ENCODE measurements at places on chromosomes 13 and 19.

DNA sequence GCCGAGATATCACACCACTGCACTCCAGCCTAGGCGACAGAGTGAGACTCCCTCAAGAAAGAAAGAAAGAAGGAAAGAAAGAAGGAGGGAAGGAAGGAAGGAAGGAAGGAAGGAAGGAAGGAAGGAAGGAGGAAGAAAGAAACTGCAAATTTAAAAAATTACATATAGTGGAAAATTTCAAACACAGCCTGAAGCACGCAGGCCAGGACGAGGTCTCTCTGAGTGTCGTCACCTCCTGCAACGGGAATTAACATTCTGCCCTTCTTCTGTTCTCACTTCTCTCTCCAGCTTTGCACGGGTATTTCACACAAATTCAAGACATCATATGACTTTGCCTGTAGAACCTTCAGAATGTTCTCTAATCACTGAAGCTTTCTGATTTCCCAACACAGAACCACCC, 108.2 kb downstream of the GNG7 start:
- DNase-seq, result no peak

- no peak for DNase-seq
Observed at GRCh38 chr19:48443731-48444128, 2.1 kb upstream of the GRWD1 start.

- DNase-seq, result no peak
Observed at GRCh38 chr19:41299755-41300089, 10.2 kb upstream of the CCDC97 start.

DNA sequence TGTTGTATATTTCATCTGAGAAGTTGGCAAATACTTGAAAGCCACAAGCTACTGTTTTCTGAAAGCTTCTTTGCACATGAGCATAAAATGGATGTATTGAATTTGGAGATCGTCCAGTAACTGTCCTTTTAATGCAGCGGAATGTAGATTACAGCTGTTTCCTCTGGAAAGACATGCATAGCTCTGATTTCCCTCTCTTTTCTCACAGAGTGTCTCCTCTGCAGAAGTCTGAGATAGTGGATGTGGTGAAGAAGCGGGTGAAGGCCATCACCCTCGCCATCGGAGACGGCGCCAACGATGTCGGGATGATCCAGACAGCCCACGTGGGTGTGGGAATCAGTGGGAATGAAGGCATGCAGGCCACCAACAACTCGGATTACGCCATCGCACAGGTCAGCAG, 283.0 kb downstream of the SHISA2 start:
- DNase-seq, result no peak

- no peak for DNase-seq
Observed at GRCh38 chr13:105465251-105465650, 1070.2 kb downstream of the EFNB2 start.

DNA sequence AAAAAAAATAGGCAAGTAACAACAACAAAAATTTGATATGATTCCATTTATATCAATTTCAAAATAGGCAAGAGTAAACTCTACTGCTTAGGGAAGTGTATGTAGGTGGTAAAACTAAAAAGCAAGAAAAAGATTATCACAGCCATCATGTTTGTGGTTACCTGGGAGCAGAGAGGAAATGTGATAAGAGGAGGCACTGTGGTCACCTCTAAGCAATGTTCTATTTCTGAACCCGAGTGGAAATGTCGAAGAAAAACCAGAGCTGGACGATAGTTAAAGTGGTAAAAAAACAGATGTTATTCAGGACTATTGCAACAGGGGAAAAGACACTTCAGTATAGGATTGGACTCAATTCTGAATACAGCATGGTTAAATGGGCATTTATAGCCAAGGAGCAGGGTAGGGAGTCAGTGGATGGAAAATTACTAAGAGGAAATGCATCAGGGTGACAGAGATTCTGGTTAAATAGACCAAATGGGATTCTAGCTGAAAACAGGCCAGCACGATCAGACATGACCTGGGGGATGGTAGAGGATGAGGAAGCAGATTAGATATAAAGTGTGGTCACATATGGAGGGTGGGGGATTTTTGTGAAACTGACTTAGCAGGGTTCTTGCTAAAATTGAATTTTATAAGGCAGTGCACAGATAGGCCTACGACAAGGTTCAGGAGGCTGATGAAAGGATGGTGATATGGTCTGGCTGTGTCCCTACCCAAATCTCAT, 6.0 kb upstream of the TEX30 start:
- DNase-seq, result no peak

DNA sequence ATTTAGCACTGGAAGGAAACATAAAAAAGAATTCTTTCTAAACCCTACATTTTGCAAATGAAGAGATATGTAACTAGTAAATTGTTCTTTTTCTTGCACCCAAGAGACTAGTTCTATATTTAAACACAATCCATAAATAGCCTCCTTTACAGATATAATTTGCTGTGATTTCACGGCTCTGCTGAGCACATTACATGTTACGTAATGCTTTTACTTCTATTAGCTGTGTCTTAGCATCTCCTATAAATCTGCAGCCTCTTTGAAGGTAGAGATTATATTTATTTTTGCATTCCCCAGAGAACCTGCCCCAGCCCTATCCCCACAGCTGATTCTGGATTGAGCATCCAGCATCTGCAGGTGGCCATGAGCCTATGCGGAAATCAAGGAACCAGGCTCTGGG, 32.2 kb downstream of the LACC1 start:
- DNase-seq, result no peak

- no peak for DNase-seq
Observed at GRCh38 chr13:102462570-102462969, 60.7 kb upstream of the FGF14 start.

DNA sequence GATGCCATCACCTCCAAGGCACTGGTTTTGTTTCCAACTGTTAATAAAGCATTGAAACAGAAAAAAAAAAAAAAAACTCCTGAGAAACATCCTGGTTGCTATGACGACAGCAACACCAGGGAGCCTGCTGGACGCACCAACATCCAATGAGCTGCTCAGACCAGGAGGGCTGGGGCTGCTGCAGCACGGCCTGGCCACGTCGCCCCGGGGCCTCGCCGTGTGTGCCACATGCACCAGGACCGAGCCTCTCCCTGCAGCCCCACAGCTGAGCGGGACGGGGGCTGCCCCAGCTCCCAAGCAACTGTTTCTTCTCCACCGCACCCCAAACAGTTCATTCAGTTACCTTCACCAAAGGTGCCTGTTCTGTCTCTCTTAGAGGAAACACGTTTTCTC, 54.5 kb downstream of the RASA3 start:
- no peak for DNase-seq

- DNase-seq, result no peak
Observed at GRCh38 chr13:106182404-106182803, 353.1 kb downstream of the EFNB2 start.

DNA sequence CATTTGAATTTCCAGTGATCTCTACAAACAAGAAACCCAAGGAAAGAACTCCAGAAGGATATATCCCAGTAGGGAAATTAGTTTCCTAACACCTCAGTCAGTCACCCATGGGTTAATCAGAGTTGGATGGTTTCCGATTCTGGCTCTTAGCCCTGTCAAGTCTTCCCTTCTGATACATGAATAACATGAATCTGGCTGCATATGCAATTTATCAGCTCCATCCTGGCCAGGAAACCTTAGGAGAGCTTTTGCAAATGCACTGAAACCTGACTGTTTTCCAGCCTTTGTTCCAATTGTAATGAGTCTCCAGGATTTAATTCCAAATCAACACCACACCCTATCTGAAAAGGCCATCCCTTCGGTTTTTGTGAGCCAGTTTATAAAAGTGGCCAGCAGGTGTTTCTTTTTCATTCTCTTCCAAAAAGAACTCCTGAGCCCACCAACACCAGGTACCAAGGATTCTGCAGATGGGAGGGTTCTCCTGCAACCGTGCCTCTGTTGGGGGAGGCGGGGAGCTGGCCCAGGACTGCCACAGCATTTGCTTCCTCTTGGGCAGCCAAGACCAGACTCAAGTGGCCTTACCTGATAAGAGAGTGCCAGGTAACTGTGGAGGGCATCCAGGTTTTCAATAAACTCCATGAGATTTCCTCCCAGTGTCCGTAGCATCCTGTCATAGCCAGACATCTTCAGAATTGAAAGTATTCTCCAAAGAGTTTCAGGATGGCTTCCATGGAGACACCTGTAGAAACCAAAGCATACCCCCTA, 77.5 kb downstream of the C13orf42 start:
- no peak for DNase-seq

GRCh38 chr13:99978799-99979452, 2.7 kb upstream of the ZIC2 start:
- DNase-seq, result no peak

- no peak for DNase-seq
Observed at GRCh38 chr13:75326173-75327134, 155.5 kb downstream of the TBC1D4 start.

DNA sequence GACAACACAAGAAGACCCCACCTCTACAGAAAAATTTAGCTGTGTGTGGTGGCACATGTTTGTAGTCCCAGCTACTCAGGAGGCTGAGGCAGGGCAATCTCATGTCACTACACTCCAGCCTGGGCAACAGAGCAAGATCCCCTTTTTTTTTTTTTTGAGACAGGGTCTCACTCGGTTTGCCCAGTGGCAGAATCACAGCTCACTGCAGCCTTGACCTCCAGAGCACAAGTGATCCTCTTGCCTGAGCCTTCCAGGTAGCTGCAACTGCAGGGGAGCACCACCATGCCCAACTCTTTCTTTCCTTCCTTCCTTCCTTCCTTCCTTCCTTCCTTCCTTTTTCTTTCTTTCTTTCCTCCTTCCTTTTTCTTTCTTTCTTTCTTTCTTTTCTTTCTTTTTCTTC, 4.2 kb upstream of the CLEC4G start:
- DNase-seq, result no peak

DNA sequence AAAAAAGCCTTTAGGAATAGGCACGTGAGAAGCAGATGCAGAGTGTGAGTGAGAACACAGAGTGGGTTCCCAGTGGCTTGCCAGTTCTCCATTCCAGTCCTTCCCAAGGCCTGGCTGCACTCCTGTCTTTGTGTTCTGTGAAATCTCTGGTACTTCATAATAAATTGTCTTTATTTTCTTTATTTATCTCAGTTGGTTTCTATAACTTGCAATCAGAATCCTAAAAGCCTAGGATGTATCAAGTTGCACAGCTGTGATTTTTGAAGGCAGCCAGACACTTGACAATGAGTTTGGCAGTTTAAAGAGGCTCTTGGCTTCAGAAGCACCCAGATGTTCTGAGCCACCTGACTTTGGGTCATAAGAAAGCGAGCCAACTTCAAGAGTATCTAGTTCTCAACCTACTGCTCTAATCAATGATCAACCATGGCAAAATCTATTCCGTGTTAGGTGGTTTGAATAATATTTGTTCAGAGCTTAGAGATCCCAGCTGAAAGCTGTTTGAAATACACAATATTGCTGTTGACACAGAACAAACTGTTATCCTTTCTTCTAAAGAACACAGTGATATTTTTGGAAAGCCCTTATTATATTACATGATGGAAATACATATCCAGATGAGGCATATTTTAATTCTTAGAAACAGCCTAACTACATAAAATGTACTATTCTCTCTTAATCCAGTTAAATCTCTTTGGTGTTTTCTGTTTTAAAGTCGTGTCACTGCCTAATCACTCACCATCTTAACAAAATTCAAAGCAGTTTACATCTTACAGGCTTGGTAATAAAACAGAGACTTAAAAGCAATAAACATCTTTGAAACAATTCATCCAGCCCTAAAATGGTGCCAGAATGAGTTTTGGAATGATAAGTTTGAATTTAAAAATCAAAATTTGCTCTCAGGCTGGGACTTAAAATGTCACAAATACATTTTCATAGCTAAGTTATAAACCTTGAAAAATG, 483.0 kb upstream of the NBEA start:
- no peak for DNase-seq

- DNase-seq, result no peak
Observed at GRCh38 chr19:13430790-13431582, 75.3 kb downstream of the CACNA1A start.

DNA sequence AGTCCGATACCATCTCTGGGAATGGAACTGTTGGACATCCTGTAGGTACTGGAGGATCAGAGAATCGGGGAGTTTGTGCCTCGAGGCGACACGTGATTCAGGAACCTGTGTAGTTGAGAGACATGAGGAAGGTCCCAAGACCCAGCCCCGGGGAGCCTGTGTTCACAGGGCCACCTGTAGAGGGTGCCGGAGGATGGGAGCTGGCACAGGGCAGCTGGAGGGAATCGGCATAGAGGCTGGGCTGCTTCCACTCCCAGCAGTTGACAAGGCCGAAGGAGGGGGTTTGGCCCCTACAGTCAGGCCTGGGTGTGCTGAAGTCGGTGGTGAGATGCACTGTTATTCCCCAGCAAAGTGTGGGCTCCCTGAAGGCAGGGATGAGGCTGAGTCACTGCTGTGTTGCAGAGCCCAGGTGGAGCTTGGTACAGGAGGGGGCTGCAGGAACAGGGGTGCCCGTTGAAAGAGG, 2.5 kb upstream of the ISYNA1 start:
- DNase-seq, result peak; percentile 55

DNA sequence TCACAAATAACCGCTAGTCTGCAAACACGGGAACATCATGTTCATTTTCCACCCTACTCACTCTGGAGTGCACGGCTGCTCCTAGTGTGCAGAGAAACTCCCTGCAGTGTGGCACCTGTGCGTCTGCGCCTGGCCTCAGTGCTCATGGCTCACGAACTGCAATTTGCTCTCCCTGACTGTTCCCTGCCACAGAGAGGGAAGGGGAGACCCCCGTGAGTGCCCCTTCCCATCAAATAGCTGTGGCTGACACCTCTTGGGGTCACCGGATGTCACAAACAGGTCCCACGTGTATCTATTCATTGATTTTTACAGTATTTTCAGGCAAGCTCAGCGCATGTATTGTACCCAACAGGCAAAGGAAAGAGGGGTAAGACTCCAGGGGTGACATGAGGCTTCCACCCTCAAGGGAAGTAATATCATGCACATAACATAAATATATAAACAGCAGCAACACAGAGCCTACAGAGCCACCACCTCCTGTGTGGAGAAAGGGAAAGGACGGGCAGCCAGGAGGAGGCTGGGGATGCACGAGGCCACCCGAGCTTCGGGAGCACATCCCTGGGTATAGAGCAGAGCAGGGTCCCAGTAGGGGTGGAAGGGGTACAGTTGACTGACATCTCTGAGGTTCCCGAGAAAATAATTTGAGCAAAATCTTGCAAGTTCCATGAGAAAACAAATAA, 140.3 kb upstream of the SOX1 start:
- DNase-seq, result no peak

GRCh38 chr19:6023085-6023682, 45.2 kb upstream of the RANBP3 start:
- DNase-seq, result no peak

DNA sequence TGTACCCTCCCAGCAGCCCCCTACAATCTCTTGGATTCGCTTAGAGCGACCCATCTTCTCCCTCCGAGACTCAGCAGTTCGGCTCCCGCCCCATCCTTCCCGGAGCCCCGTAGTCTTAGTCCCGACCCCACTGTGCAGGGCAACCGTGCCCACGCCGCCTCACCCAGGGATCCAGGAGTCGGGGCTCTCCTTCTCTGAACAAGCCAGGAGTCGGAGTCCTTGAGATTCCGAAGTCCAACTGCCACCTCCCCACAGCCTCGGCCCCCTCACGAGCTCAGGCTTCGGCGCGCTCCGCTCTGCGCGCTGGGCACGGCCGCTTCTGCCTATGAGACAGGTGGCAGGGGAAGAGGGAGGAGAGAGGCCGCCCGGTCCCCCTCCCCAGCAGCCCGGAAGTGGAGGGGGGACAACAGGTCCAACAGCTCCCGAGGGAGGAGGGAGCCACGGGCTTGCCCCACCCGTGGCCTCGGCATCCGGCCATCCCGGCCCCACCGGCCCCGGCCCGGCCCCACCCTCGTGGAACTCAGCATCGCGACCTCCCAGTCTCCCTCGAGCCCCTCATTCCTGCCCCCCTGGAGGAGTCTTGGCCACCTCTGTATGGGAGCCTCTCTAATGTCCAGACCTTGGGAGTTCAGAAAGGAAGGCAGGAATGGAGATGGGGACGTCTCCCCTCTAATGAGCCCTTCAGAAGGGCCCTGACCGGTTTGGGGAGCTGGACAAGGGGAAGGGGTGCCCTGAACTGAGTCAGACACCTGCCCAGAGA, at the start of gene PHLDB3:
PHLDB3 (minus strand) TSS at position 321 of the 760 bp plus-strand sequence. CDS start 628 bp downstream, outside the sequence.
- DNase-seq, result peak; percentile 76
